ENCODE measurements at places on chromosomes 5 and 9. TPM values are rescaled to one million over a fixed set of nuclear protein-coding genes. Genes with fewer than 3 reads are reported as not detected.

The GNA14 gene
- 6.0 TPM for polyA plus RNA-seq

The FBP2 gene
- 86.4 TPM for polyA plus RNA-seq

The SPATA31D4 gene
- not detected for polyA plus RNA-seq

The TMEM215 gene
- polyA plus RNA-seq: 1.4 TPM

The NIPBL gene
- 38.8 TPM for polyA plus RNA-seq

The ADRA1B gene
- 0.92 TPM for polyA plus RNA-seq

The C5orf58 gene
- 0.35 TPM for polyA plus RNA-seq

The SLC25A2 gene
- not detected for polyA plus RNA-seq

All from hindlimb muscle (tissue), 1 donor.